ENCODE measurements at places on chromosomes 13 and 19.

GRCh38 chr13:105763851-105764250, 771.6 kb downstream of the EFNB2 start:
- peak; percentile 17 for DNase-seq

GRCh38 chr19:869245-870177, 10.0 kb downstream of the CFD start:
- peak; percentile 96 for DNase-seq

DNA sequence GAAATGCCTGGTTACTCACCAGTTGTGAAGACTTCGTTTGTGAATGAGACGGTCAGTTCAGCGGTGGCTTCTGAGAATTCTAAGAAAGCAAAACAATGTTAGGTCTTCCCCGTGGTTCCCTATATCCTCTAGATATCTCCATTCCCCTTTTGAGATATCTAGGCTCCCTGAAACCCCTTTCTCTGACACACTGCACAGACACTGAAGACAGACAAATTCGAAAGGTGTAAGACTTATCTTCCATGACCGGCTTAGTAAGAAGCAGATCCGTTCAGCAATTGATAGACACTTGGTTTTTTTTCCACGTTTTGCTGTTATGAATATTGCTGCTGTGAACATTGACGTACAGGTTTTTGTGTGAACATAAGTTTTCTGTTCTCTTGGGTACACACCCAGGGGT, 19.4 kb downstream of the GP6 start:
- no peak for DNase-seq

DNA sequence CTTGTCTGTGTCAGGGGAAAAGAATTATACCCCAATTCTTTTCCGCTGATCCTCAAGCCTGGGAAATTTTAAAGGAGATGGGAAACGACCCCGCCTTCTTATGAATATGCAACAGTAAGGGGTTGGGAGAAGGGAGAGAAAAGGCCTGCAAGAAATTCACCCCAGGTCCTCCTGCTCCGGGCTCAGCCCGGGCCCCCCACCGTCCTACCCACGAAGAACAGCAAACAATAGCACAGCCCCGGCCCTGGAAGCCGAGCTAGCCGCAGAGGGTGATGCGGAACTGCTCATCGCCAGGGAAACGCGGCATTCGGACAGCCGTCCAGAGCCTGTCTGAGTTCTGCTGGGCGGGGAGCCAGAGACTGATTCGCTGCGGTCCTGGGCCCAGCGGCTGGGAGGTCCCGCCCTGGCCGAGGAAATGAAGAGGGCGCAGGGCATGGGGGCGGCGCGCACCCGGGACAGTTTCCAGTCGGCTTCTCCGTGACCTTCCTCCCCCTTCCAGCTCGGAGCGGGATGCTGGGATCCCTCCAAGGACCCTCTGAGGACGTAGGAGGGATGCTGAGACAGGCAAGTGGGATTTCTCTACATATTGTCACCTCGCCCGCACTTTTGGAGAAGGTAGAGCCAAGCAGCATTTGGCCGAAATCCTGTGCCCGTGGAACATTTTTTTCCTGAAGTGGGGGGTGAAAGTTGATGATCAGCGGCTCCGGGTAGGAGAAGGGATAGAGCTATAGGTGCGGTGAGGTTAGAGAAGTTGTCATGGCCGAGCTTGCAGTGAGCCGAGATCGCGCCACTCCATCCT, 82.3 kb upstream of the C1QTNF9B start:
- DNase-seq = peak; percentile 76

DNA sequence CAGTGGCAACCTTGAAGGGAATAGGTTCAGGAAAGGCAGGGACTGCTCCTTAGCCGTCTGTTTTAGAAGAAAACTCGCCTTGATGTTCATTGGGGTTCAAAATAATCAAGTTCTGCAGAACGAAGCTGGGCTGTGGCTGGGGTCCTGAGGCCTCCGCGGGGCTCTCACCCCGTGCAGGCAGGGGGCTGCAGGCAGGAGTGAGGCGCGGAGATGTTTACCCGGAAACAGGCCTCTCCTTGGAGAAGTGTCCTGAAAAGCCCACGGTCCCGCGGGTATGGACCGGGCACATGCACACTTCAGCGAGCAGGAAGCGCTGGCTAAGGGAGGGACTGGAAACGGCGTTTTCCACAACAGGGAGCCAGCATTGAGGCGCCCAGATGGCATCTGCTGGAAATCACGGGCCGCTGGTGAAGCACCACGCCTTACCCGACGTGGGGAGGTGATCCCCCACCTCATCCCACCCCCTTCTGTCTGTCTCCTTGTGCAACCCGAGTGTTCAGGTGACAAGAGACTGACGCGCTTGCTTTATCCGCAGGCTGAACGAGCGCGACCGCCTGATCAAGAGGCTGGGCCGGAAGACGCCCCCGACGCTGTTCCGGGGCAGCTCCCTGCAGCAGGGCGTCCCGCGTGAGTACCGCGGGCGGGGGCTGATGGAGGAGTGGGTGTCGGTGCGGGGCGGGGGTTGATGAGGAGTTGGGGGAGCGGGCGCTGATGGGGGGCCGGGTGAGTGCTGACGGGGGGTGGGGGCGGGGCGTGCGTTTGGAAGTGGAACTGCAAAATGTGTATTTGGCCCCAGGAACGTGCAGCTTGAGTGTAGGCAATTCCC, 39.6 kb downstream of the SHISA2 start:
- no peak for DNase-seq

- no peak for DNase-seq
These were observed 391.0 kb upstream of the SLITRK5 start for GRCh38 chr13:87280139-87280538.

- DNase-seq = no peak
These were observed 44.2 kb upstream of the GPC6 start for GRCh38 chr13:93182406-93182805.

DNA sequence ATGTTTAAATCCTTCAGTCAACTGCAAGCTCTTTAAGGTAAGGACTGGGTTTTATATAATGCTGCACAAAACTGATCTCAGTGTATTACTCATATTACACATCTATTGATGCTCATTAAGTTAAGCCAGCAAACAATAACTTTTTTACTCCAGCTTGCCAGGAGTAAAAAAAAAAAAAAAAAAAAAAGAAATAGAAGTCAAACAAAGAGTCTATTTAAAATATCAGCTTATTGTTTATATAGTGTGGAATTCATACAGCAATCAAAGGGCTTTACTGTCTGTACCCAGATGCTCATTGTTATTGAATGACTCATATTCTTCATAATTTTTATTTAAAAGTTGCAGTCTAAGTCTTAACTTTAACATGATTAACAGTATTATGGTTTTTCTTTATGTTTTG, 21.8 kb upstream of the KBTBD7 start:
- peak; percentile 49 for DNase-seq

- no peak for DNase-seq
These were observed 208.9 kb upstream of the TMTC4 start for GRCh38 chr13:100883453-100883852.

- no peak for DNase-seq
These were observed 39.4 kb upstream of the KATNAL1 start for GRCh38 chr13:30346789-30347167.

DNA sequence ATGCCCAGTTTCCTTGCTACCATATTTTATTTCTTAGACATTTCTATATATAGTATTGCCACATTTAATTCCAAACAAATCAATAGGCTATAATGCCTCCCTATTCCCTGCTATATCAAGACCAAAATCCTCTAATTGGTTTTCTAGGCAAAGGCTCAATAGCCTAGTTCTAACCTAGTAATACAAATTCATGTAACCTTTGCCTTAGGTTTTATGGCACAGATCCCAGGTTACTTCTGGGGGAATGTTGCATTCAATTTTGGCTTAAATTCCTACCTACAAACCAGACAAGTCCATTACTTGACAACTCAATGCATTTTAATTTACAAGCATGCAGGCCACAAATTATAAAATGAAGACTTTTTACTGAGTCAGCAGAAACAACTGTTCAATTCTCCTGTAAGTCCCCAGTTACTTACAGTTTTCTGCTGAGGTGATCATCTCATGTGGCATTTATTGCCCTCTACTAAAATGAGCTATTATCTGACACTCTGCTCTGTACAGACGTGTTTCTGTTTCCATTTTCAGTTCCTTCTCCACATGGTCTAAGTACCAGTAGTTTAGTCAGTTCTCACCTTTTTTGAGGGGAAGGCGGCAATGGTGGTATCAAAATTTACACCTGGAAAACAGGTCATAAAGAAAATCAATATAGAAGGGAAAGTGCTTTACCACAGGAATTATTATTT, 11.7 kb downstream of the KCNRG start:
- no peak for DNase-seq

DNA sequence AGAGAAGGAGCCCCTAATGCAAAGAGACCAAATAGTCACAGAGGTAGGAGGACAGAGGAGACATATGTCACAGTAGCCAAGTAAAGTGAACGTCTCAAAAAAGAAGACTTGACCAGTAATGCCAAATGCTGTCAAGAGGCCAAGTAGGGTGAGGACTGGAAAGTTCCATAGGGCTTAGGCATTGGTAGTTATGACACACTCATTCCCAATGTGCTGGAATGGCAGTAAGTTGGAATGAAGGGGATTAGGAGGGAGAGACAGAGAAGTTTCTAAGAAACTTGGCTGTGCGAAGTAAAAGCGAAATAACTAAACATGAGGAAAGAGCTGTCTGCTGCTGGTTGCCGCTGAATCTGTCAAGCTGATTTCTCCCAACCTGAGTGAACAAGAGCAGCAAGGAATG, 14.9 kb upstream of the FRY start:
- peak; percentile 14 for DNase-seq

- DNase-seq = no peak
These were observed 8.4 kb downstream of the DYRK1B start for GRCh38 chr19:39825531-39826076.

DNA sequence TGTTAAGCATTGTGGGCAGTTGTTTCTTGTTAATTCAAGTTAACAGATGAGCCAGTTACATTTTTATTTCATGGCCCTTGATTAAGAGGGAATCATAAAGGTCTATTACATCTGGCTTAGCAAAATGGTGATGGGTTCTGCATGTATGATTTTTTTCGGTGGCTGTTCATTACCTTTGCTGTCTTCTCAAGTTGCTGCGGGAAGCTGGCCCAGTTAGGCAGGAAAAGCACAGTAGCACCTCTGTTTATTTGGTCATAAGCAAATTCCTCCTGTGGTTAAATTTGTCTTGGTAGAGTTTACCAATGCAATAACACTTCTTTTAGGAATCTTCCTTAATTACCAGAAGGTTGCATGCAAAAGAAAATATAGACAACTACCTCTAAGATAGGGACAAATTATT, 104.5 kb downstream of the FRY start:
- DNase-seq = no peak

DNA sequence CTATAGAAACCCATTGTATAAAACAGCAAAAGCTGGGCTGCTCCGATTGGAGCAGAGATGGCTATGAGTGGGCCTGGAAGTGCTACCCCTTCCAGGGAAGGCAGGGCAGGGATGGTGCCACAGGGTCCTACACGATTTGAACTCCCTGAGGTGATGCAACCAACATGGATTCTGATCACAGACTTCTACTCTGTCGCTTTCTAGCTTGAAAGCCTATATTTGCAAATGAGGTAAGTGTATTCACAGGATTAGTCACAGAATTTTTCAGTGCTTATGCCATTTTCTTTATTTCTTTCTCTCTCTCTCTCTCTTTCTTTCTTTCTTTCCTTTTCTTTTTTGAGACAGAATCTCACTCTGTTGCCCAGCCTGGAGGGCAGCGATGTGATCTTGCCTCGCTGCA, 179.0 kb downstream of the SPRY2 start:
- peak; percentile 40 for DNase-seq

GRCh38 chr13:20363603-20364002, 131.5 kb upstream of the GJB6 start:
- peak; percentile 51 for DNase-seq

DNA sequence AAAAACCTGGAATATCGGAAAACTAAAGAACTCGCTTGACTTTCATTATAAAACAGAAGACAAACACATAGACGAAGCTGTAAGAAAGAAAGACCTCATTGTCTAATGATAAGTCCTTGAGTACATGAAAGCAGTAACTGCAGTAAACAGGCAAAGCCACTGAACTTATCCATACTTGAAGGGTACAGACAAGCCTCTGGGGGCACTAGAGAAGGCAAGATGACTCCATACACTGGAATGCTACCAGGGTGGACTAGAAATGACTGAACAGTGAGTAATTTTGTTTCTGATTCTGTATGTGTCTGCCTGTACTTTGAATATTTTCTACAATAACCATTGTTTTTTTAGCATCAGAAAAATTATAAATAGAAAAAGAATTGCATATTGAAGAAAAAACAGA, 507.9 kb downstream of the UQCRFS1 start:
- peak; percentile 91 for DNase-seq

DNA sequence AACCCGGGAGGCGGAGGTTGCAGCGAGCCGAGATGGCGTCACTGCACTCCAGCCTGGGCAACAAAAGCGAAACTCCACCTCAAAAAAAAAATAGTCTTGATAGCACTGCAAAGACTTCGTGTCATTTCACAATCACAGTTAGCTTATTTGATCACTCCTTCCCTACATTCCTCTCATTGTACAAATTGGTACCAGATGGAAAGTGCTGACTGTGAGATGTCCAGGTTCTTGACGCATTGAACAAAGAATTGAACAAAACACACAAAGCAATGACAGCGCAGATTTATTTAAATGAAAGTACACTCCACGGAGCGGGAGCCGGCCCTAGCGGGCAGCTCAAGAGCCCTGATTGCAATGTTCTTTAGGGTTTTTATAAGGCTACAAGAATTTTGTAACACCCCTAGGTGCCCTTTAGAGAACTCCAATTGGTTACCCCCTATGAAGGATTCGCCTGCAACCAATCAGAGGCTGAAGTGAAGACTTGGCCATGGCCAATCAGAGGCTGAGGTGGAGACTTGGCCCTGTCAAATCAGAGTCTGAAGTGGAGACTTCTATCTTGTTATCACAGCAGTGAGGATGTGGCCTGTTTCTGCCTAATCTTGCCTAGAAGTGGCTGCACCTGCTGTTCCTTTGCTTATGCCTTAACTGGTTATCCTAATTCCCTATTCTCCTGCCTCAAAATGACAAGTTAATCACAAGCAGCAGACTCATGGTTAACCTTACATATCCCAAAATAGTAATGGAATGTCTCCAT, 16.7 kb downstream of the ZNF556 start:
- DNase-seq = no peak

- no peak for DNase-seq
These were observed 273.6 kb downstream of the DCT start for GRCh38 chr13:94205896-94206295.

DNA sequence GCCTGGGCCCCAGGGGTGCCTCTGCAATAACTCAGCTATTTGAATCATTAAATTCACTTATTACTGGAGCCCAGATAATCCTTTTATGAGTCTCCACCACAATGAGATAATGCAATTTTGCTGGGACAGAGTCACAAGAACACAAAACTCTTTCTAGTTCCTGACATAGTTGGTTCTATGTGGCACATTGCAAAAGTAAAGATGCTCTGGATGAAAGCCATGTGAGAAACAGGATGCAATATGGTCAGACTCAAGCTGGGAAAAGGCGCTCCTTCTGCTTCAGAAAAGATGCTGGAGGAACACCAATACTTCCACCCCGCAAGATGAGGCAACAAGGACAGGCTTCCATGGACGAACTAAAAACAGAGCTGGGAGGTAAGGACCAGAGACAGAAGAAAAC, 5.7 kb downstream of the ANKRD27 start:
- no peak for DNase-seq

DNA sequence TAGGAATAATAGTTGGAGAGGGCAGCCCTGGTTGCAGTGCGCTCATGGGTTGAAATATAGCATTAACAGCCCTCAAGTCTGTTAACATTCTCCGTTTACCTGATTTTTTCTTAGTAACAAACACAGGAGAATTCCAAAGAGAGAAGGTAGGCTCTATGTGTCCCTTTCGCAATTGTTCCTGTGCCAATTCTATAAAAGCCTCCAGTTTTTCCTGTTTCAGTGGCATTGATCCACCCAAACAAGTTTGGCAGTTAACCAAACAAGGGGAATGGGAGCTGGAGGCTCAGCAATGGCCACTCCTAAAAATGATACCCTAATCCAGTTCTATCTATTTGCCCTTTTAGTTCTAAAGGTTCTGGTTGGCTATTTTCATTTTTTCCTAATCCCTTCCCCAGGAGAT, 151.6 kb downstream of the ZNF486 start:
- no peak for DNase-seq

Data from fibroblast of upper back skin (primary cell).